ENCODE measurements at places on chromosomes 2 and 18.

DNA sequence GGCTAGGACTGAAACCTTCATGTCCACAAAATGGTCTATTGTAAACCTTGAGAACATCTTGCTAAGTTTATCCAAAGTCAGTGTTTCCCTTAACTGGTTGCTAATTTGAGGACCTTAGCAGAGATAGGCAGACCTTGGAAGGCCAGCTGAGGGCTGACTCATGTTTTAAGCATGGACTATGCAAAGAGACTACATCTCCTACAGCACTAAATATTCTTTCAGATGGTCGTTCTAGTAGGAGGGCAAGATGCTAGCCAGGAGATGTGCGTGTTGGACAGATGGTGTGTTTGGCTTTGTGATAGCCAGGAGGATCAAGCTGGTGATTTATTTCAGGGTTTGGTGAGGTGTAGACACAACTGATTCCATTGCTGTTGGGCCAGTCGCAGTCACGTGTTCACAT is 75.8 kb downstream of the NRP2 start:
- no peak for DNase-seq

GRCh38 chr2:19786408-19787058 is 115.2 kb downstream of the TTC32 start:
- no peak for DNase-seq

- no peak for DNase-seq
Observed at GRCh38 chr2:214607051-214607450, 196.2 kb downstream of the VWC2L start.

GRCh38 chr2:128442053-128442751 is 123.5 kb upstream of the HS6ST1 start:
- no peak for DNase-seq

- no peak for DNase-seq
Observed at GRCh38 chr2:227772932-227773331, 27.2 kb downstream of the SCYGR8 start.

DNA sequence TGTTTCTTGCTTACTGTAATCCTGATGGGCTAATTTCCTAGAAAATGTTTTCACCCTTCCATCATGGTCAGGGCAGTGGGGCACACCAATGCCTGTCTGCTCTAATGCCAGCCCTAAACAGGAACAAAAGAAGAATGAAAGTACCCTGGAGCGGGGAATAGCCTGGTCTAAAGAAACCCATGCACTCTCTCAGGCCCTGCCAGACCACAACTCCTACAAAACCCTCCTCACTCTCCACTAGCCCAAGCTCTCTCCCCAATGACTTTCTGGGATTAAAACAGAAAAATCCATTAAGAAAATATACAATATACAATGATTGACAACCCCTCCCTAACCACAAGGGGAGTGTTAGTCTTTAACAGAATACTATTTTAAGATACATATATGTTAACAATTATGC is 67.6 kb downstream of the AAK1 start:
- no peak for DNase-seq

GRCh38 chr2:8271461-8271860 is 410.4 kb upstream of the ID2 start:
- DNase-seq: no peak

- DNase-seq: peak; percentile 67
Observed at GRCh38 chr18:63322908-63323634, 3.5 kb upstream of the BCL2 start.

DNA sequence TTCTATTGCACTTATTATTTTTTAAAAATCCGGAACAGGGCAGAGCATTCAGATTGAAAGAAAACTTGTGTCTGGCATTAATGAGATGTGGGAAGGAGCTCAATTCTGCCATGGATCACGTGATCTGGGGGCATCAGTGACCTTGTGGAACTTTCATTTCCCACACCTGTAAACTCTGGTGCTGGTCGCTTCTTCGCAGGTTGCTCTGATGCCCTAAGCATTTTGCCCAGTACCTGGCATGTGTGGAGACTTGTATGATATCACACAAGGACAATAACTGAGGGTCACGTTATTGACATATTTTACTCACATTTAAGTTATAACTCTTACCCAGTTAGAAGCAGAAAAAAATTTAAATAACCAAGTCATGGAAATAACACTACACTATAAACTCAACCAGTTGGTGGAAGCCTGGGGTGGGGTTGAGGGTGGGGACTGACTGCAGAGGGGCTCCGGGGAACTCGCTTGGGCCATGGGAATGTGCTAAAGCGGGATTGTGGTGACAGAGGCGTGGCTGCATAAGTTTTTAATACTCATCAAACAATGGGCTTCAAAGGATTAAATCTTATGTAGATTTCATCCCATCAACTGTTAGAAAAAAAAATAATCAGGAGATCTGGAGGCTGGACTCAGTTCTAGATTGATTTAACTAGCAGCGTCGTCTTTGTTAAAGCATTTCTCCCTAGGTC is 36.5 kb downstream of the ST3GAL5 start:
- no peak for DNase-seq

GRCh38 chr2:174688079-174688478 is 76.2 kb downstream of the CHRNA1 start:
- DNase-seq: no peak

DNA sequence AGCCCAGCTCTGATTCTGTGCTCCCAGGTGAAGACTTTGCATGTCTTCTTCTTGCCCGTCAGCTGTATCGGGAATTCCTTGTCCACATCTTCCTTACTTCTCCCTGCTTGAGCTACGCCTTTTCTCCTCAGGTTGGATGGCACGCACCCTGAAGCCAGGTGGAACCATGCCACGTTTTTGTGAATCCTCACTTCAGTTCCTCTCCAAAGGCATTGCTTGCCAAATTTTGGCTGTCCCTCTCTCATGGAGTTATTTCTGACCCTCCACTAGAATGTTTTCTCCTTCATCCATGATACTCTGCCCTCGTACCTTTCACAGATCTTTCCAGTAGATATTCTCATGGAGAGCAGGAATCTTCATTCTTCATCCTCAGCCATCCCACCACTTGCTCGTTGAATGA is 20.2 kb downstream of the ZCCHC2 start:
- DNase-seq: no peak

- peak; percentile 76 for DNase-seq
Observed at GRCh38 chr18:48928787-48929186, 22.0 kb downstream of the SMAD7 start.

DNA sequence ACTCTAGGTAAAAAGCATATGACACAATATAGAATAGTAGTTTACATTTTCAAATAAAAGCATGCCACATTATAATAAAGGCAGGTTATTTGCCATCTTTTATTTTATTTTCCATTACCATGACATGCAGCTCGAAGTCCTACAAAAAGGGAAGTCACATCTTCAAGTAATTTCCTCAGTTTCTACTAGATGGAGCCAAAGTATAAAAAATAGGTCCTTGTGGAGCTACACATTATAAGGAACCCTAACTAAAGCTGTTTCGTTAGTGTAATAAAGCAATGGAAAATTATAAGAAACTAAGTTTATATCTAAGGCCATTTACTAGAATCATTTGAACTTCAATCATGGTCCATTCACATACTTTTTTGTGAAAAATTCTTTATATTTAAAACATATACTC is 674.5 kb downstream of the KCNJ3 start:
- no peak for DNase-seq

DNA sequence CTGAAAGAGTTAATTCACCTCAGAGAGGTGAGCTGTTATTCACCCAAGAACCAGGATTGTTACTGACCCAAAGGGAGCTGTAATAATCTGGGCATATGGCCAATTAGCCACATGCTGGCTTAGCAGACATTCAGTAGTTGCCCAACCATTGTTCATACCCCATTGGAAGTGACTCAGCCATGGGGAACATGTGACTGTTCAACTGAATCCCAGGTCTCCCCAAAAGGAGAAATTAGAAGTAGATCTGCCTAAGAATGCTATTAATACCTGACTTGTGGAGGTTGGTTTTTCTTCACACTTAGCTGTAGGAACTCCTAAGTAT is 272.6 kb upstream of the UBE2E3 start:
- no peak for DNase-seq

GRCh38 chr2:229474125-229474524 is 203.0 kb upstream of the PID1 start:
- no peak for DNase-seq

DNA sequence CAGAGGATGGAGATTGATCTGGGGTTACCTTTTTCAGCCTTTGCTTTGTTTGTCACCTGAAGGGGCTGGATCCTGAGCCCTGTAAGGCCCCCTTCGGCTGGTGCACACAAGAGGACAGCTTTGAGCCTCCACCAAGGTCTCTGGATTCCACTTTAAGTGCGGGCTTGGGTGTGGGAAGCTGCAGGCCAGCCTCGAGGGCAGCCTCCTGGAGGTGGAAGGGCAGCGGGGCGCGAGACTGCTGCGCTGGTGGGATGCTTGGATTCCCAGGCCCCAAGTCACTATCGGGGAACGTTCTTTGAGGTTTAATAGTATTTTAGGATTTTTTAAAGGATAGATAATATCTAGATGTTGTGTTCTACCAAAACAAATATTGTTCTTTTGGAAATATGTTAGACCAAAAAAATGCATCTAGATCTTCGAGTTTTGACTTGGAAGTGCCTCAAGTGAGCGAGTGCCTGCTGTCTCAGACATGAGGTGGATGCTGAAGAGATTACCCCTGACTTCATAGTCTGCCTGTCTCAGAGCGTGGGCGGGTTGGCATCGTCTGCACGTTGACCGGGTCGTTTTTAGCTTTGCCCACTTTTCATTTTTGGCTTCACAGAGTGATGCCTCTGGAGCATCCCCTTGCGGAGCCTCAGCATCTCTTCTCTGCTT is 113.8 kb downstream of the AGAP1 start:
- no peak for DNase-seq

- no peak for DNase-seq
Observed at GRCh38 chr2:101962309-101962708, 29.5 kb upstream of the IL1R2 start.

GRCh38 chr2:120436460-120436739 is 90.5 kb downstream of the INHBB start:
- no peak for DNase-seq

GRCh38 chr18:22344908-22345670 is 72.6 kb downstream of the CTAGE1 start:
- DNase-seq: no peak

GRCh38 chr2:138274421-138275291 is 226.9 kb upstream of the SPOPL start:
- no peak for DNase-seq

- no peak for DNase-seq
Observed at GRCh38 chr18:58338141-58338540, 290.8 kb downstream of the ALPK2 start.

DNA sequence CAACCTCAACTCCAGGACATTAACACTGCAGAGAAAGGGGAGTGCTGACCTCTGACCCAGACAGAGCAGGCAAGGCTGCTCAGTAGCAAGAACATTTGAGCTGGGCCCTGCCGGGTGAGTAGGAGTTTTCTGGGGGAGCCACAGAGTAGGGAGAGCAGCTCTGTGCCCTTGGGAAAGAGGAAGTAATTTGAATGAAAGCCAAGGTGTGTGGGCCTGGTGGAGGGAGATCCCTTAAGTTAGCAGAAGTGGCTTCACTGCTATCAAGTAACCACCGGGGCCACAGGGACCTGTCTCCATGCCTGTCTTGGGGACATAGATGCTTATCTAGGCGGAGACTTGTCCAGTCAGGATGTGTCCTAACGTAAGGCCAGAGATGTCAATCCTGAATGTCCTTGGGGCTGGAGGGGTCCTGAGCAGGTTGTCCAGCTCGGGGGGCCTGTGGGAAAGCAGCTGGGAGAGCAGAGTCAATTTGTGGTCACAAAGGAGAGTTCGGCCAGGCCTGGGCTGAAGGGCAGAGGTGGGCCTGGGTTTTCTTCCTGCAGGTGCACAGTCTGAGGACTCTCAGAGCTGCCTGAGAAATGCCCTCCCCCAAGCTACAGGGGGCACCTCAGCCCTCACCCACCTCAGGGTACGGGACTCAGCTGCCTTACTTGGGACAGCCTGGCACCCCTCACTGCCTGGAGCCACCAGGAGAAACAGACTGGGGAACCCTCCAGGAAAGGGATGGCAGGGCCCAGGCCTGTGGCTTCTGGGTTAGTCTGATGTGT is 15.0 kb upstream of the OTOF start:
- DNase-seq: no peak

DNA sequence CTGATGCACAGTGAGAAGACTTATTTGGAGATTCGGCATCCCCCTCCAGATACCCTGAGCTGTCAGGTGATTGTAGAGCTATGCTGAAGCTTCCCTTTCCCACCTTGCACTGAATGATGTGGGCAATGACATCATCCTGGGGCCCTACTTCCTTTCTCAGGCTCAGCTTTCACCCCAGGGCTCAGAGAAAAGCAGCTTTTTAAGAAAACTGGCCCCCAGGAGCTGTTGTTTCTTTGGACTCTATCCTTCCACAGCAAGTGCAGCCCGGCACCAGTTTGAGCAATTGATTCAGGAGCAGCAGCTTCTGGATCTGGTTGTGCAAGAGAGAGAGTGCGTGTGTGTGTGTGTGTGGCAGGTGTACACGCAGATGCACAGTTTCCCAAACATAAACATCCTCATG is 251.3 kb downstream of the ANAPC1 start:
- DNase-seq: no peak

- no peak for DNase-seq
Observed at GRCh38 chr2:141493936-141494335, 636.9 kb downstream of the LRP1B start.

- DNase-seq: no peak
Observed at GRCh38 chr18:63579616-63580015, 7.5 kb upstream of the SERPINB13 start.

DNA sequence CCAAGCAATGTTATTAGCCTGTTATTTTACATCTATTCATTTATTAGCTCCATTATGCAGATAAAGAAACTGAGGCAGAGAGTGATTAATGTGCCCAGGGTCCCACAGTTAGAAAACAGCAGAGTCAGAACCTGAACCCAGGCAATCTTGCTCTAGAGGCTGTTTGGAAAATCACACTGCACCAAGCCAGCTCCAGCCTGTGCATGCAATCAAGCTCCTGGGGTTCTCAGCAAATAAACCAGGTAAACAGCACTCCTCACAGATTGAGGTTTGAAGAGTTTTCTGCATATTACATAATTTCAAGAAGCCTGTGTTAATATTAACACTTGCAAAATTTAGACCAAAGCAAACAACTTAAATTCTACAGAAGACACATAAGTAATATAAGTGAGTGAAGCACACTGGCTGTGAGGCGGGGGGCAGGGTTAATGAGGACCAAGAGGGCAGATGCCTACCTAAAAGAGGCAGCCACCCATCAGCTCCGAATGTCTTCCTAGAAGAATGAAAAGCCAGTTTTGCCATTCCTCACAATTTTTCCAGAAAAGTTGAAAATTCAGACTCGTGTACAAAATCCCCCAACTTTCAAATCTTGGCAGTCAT is 35.4 kb downstream of the CACNB4 start:
- DNase-seq: no peak

GRCh38 chr2:68386365-68386764 is 21.3 kb downstream of the PLEK start:
- no peak for DNase-seq

- DNase-seq: no peak
Observed at GRCh38 chr2:200127848-200128247, 172.5 kb downstream of the MAIP1 start.

- DNase-seq: no peak
Observed at GRCh38 chr18:52313213-52313612, 26.8 kb upstream of the DCC start.

DNA sequence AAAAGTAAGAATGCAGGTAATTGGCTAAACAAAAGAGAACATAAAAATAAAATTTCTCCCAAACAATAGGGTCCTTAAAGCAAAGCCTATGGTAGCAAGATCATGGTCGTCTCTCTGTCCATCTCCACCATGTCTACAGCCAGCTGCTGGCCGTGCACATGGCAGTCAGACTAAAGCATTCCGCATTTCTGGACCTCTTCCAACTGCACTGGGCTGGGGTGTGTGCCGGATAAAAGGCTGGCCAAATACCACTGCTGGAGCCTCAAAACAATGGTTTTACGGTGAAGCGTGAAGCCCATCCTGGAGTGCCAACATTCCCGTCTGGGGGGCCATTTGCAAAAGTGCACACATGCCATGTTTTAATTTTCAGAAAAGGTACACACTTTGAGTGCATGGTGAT is 74.8 kb upstream of the PIEZO2 start:
- DNase-seq: no peak
